ENCODE measurements at places on chromosomes 1 and 21. TPM values are rescaled to one million over a fixed set of nuclear protein-coding genes. Genes with fewer than 3 reads are reported as not detected.
A peak's percentile ranks its signal among the peaks of the same experiment; 100 is the strongest.

The SPATA21 gene
- total RNA-seq = not detected

The AQP10 gene
- not detected for total RNA-seq

The UMODL1 gene
- not detected for total RNA-seq

The RAB3B gene
- total RNA-seq = 1.7 TPM

The SLC44A5 gene
- total RNA-seq = 5.9 TPM

The S100A4 gene
- 113 TPM for total RNA-seq

The SLAMF6 gene
- total RNA-seq = 0.53 TPM

The OR2L5 gene
- not detected for total RNA-seq

The IRF6 gene
- total RNA-seq = 25.0 TPM

The LMOD1 gene
- 71.7 TPM for total RNA-seq

The GUCA2B gene
- not detected for total RNA-seq

The PCBP3 gene
- 4.3 TPM for total RNA-seq

DNA sequence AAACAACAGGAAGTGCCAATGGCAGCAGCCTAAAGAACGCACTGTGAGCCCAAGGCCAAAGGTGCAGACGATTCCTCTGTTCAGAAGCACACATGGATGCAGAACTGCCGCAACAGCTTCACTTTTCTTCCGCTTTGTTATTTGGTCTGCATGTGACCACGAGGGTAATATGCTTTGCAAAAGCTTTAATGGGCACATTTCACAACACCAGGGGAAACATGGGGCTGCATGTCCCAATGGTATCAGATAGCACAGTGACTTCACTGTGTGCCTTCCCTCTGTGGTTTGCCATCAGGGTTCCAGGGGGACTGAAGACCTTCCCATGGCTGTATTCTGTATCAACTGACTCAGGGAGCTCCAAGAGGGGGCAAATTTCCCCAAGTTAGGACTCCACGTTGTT, 28.3 kb downstream of the THAP3 start:
- no peak for DNase-seq

- no peak for DNase-seq
Observed at GRCh38 chr1:147723691-147724323, 36.6 kb downstream of the GJA5 start.

DNA sequence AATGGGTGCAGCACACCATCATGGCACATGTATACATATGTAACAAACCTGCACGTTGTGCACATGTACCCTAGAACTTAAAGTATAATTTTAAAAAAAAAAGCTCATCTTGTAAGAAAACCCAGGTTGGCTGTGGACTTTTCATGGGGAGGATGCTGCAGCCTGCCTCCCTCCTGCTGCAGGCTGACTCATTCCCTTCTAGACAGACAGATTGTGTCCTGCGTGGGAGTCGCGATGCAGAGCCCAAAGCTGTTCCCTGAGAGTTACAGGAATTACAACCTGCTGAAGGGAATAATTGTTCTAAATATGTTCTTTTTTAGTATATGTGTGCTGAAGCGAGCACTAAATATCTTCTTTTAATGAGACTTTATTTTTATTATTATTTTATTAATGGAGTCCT, 93.2 kb downstream of the TBX19 start:
- no peak for DNase-seq

- no peak for DNase-seq
Observed at GRCh38 chr1:98054786-98055185, 134.0 kb upstream of the DPYD start.

GRCh38 chr1:111811891-111812290, 56.2 kb downstream of the DDX20 start:
- no peak for DNase-seq

- DNase-seq = no peak
Observed at GRCh38 chr1:6675941-6676340, 25.7 kb downstream of the DNAJC11 start.

- no peak for DNase-seq
Observed at GRCh38 chr1:75588779-75589475, 22.0 kb downstream of the SLC44A5 start.

GRCh38 chr1:31647106-31647505, 2.4 kb upstream of the PEF1 start:
- no peak for DNase-seq

DNA sequence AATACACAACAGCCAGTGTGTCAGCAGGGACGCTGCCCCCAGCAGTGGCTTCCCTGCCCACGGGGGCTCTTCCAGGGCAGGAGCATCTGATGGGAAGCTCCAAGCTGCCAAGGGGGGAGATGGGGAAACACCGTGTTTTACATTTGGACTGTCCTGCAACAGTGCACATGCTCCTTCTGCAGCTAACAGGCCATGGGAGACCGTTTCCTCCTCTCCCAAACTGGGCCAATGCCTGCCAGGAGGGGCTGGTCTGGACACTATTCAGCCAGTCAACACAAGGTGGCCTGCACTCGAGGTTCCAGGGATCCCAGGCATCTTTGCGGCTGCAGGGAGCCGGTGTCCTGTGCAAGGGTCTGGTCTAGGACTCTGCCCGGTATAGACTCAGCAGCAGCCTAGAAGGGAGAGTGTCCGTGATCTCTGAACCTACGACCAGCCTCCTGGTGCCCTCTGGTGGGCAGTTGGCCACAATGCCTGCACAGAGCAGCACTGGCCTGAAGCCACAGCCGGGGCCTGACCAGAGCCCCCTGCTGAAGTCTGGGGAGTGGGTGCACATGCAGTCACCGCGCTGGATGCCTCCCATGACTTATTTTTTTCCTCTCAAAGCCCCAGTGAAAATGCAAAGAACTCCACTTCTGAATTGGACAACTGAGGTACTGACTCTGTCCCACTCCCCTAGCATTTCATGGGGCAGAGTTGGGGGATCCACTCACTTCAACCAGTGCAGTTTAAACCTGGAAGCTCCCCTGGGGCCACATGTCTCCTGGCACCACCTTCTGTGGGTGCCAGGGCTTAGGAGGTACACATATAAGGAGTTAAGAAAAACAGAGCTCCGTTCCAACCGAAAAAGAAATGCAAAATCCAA, 33.3 kb downstream of the RCC2 start:
- no peak for DNase-seq

DNA sequence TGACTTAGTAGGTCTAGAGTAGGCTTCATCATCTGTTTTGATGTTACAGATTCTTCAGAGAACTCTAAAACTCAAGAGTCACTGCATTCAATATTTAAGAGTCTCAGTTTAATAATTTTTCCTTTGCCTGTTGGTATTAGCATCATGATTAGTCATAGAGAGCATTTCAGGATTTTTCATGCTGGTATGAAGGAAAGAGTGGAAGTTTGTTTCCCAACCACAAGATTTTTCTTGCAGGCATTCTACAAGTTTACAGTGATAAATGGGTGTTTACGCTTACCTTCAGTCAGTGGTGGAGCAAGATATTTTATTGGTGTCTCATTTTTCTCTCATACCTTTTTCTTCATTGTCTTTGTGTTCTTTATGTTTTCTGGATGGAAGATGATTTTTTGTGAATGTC, 58.4 kb upstream of the MYOCOS start:
- DNase-seq = no peak

DNA sequence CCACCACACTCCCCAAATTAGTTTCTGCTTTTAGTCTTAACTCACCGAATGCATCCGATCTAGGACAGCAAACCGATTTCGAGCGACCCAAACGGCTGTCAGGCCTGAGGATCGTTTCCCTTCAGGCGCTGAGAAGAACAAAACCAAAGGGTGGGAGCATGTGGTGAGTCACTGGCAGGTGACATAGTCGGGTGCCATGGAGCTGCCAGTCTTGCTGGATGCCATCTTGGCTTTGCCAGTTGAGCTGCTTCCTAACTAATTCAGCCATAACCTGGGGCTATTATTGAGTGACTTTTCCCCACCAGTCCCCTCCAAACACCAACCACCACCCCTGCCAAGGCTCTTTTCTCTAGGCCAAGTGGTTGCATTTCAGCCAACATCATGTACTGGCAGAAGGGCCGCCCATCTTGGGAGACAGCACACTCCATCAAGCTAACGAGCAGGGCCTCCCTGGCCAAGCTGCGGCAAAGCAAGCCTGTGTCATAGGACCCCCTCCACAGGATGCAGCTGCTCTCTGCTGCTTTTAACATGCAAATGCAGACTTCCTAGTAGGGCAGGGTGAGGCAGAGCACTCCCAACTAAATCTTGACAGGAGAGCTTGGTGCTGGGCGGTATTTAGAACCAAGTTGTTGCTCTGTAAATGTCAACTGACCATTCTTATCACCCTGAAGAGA, 22.3 kb upstream of the PEX19 start:
- no peak for DNase-seq

- no peak for DNase-seq
Observed at GRCh38 chr1:77385551-77385950, 103.7 kb downstream of the AK5 start.

DNA sequence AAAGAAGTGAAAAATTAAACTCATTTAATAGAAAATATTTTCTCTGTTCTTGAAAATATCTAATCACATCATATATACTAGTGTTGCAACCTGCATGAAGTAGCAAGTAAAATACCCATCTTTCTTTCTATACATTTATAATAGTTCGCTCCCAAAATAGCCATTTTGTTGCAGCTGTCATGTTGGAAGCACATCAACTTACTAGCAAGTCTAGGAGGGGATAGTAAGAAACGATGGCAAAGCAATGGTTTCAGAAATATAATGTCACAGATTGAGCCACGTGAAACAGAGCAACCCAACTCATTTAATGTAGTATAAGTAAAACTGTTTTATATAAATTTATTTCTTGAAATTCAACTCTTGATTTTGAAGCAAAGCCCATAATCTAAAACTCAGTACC, 521.8 kb downstream of the LRRIQ3 start:
- DNase-seq = no peak

GRCh38 chr21:24870633-24871032, 736.6 kb downstream of the MRPL39 start:
- no peak for DNase-seq

- no peak for DNase-seq
Observed at GRCh38 chr1:110440877-110441276, 10.1 kb upstream of the PROK1 start.

DNA sequence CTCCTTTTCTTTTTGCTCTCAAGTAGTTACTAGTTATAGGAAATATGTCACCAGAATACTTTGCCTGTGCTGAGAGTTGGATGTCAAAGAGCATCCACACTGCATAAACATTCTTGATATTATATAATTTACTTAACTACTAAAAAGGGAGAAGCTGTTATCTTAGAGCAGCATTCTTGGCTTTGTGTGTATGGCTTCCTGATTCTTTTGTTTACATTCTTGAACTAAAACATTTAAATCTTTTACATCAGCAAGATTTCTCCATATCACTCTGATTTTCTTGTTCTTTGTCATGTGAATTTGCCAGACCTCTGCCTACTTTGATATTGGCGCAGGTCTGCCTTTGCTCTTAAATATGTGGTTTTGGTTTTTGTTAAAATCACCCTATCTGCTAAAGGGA, 48.8 kb downstream of the SUCO start:
- DNase-seq = no peak

DNA sequence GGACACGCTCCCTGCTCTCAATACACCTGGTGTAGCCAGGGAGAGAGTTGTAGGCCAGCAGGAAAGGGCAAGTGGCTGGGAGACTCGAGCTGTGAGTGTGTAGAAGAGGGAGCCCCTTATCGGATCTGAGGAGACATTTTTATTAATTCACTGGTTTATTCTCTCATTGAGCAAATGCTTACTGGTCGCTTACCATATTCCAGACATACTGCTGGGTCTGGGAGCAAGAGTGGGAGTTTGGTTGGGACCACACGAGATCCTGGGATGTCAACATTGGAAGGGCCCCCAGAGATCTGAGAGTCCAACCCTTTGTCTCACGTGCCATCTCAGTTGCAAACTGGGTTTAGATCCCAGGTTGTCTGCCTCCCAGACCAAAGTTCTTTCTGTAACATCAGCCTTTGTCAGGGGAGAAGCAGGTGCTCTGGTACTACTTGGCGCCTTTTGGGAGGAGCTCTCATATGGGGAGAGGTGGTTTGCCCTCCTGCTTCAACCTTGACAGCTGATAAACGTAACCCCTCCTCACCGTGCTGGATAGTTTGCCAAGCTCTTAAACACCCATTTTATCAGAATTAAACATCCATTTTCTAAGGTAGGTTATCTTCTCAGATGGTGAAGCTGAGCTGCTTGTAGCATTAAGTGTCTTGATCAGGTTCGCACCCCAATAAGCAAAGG, 742 bp downstream of the TMEM222 start:
- DNase-seq = no peak

DNA sequence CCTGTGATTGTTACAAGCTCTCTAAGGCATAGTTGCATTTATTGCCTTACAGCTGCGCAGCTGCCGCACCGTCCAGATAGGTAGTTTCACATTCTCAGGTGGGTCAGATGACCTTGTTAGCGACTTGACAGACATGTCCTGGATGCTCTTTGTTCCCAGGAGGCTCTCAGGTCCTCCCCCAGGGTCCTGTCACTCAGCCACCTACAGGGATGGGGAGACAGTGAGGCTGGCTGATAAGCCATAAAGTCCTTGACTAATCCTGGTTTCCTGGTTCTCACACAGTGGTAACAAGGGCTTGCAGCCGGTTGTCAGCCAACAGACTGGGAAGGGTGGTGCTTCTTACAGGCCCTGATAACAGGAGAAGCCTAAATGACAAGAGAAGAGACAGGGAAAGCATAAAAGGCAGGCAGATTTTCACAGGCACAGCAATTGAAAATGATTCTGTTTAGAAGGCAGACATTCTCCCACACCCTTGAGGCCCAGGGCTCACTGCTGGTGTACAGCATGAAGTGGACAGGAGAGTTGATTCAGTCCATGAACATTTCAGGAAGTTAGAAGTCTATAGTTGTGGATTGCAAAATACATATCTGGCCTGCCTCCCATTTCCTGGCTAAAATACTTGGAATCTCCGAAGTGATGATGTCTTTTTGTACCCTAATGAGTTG, 2.9 kb downstream of the ARF1 start:
- no peak for DNase-seq

- no peak for DNase-seq
Observed at GRCh38 chr1:150392627-150393026, 28.7 kb downstream of the RPRD2 start.

DNA sequence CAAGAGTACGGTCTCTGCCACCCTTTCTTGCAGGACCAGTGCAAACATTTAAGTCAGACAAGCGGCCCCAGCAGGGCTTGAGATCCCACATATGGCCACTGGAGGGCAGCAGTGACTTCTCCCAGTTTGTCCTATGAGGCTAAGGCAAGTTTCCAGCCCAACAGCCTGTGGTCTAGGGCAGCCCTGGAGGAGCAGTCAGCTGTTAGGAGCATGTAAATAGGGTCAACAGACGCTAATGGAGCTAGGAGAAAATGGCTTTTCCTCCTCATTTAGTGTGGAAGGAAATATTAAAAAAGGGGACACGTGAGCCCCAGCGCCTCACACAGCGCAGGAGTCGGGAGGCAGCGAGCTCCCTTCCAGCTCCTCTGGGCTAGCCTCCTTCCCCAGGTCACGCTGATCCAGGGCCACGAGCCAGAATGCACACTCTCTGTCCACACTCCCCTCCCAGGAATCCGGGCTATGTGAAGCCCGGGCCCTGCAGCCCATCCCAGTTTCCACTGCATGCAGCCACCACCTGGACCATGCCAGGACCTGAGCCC, 95.6 kb downstream of the LAMC2 start:
- peak; percentile 87 for DNase-seq

DNA sequence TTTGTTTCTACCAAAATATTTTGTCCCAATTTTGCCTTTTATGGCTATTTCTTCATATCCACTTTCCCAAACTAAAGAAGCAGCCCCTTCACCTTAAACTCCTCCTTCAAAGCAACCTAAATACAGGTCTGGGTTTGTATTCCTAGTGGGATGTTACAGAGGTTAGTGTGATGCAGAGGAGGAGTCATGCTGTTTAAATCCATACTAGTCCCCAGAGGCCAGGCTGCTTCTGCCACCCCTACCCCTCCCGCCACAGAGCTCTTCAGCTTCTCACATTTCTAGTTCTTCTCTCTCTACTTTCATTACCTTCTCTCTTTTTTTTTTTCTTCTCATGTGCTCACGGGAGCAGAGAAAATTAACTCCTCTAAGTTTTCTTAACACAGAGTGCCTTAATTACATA, 29.3 kb downstream of the SELL start:
- DNase-seq = no peak

GRCh38 chr1:203536980-203537455, 43.1 kb downstream of the OPTC start:
- DNase-seq = no peak

All from urinary bladder (tissue), 4 donors.